NCI-H1092 (cell line): ENCODE measurements at places on chromosomes 2 and 18.

DNA sequence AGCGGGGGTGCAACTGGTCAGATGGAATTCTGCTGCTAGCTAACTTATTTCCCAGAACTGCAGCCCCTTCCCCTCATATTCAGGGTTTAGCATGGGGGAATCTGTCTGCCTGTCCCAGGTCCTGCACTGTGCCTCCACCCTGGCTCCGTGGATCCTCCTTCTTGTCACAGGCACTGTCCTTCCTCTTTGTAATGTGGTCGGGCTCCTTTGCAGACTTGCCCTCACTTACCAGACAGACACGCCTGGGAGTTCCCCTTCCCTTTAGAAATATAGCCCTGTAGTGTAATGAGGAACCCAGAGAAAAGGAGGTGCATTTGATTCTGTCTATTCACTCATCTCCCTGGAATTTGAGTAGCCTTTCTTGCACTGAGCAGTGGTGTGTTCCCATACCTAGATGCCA is 108.7 kb downstream of the TRIM43 start:
- no peak for DNase-seq

- DNase-seq, result no peak
These were observed 805.0 kb downstream of the CPS1 start for GRCh38 chr2:211361383-211361782.

DNA sequence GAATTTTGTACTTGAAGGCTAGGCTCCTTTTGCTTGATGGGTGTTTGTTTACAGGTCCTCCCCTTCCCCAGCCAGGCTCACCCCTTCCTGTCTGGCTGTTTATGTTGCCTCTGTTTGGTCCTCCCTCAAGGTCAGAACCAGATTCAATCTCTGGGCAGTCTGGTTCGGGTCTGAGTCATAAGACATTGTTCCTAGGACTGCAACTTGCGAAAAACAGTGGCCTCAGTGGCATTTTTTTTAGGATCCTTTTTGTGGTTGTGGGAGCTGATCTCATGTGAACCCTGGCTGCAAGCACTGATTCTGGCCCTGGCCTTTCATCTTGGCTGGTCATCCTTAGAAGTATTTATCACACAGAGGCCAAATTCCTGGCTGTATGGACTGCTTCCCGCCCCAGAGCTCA is 370.4 kb downstream of the CLIP4 start:
- DNase-seq, result no peak

DNA sequence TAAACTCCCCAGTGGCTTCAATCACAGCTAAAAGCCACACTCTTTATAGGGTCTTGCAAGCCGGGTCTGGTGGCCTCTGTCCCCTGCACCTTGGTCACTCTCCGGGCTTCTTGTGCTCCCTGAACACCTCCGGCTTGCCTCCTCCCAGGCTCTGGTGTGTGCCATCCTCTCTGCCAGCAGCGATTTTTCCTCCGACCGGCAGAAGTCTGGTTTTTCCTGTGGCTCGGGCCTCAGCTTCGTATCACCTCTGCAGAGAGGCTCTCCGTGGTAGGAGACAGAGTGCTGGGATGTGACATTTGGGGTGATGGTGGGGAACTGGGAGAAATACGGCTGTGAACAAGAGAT is 58.8 kb upstream of the HPCAL1 start:
- no peak for DNase-seq

DNA sequence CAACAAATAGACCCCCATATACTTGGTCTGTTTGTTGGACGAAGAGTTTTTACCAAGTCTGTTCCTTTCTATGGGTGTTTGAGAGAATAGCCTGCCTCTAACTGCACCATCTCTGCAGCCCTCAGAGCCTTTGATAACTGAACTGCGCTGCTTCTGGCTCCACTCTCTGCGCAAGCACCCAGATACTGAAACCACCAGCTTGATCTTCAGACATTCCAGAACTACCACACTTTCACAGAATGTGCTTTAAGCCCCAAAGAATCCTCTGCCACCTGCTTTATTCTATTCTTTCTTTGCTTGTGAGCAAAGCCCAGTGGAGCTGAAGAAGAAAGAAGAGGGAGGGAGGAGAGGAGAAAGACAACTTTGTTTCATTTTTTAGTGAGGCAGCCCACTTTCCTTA is 380.7 kb downstream of the BCL11A start:
- no peak for DNase-seq

- DNase-seq, result no peak
These were observed 48.8 kb downstream of the SLC66A2 start for GRCh38 chr18:79902640-79903039.

GRCh38 chr18:36127836-36128529 is 1.2 kb downstream of the SLC39A6 start:
- no peak for DNase-seq

- no peak for DNase-seq
These were observed 296.6 kb downstream of the NAPG start for GRCh38 chr18:10822456-10822855.

- DNase-seq, result peak; percentile 2
These were observed 718.8 kb downstream of the DPP10 start for GRCh38 chr2:115161081-115161770.
